SJCRH30 (cell line): ENCODE measurements at places on chromosomes 1 and 21.

- peak; percentile 82 for DNase-seq
These were observed 83.7 kb upstream of the CTTNBP2NL start for GRCh38 chr1:112312315-112312714.

- peak; percentile 87 for DNase-seq
These were observed at the start of gene JAK1 for GRCh38 chr1:64966158-64966971. Gene JAK1, minus strand, starts transcription at chr1:64966549. Its CDS starts 80,285 bp downstream, at chr1:64886264.

DNA sequence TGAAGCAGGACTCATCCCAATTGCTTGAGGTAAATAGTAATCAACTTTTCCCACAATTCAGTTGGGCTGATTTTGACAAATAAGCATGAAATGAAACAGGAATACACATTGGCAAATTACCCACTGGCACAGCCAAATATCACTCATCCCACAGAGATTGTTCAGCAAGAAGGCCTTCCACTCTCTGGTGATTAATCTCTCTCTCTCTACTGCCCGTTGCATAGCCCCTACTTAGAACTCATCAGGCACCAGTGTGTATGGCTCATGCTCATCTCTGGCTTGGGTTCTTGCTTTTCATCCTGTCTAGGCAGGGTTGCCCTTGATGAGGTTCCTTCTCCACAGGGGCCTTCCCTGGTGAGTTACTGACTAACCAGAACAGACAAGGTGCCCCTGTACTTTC lies 1.1 kb downstream of the BSDC1 start:
- DNase-seq, result no peak

- DNase-seq, result peak; percentile 97
These were observed 281.6 kb upstream of the FMN2 start for GRCh38 chr1:239810061-239810481.

- no peak for DNase-seq
These were observed 17.4 kb upstream of the KLF18 start for GRCh38 chr1:44158871-44159270.

DNA sequence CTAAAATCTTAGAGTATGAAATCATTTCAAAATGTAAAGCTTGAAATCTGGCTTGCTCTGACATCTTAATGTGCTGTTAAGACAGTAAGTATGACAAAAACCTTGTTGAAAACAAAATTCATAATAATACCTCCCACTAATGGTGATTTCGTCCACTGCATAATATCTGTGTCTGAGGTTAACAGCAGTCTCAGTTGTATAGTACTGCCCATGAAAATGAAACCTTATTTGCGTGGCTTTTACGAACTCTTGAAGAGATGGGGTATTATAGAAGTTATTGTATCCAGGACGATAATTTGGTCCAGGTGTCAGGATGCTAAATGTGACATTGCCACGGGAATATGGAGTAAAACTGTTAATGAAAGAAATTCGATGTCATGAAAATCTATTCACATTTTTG lies 99.9 kb downstream of the USH2A start:
- no peak for DNase-seq

DNA sequence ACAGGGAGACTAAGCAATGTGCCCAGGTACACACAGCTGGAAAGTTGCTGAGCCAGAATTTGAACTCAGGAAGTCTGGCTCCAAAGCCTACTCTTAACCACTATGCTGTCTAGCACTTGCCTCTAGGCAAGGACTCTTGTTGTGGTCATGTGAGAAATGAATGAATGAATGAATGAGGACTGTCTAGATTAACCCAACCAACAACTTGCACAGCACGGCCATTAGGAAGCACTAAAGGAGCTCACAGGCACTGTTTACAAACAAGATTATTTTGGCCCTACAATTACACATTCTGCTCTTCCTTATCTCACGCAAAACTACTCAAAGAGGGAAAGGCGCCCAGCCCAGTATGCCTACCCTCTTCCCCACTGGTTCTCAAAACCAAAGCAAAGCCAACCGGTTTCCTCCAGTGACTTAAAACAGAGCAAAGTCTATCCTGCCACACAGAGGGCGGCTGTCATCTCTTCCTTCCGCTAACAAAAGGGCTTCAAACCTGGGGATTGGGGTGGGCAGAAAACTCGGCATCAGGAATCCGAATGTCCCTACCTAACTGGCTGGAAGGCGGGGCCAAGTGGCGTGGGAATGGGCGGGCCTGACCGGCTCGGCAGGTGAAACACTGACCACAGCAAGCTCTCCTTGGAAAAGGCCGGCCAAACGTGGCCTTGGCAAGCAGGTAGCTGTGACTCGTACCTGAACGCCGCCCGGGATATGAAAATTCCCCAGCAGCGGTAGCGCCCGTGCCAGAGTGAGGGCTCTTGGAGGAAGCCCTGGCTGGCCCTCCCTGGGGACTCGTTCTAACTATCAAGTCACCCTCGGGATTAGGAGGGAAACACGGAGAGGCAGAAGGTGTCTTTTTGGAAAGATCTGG lies 948 bp downstream of the STK40 start:
- DNase-seq, result peak; percentile 40

GRCh38 chr1:20291645-20292084 lies 990 bp downstream of the VWA5B1 start:
- no peak for DNase-seq

DNA sequence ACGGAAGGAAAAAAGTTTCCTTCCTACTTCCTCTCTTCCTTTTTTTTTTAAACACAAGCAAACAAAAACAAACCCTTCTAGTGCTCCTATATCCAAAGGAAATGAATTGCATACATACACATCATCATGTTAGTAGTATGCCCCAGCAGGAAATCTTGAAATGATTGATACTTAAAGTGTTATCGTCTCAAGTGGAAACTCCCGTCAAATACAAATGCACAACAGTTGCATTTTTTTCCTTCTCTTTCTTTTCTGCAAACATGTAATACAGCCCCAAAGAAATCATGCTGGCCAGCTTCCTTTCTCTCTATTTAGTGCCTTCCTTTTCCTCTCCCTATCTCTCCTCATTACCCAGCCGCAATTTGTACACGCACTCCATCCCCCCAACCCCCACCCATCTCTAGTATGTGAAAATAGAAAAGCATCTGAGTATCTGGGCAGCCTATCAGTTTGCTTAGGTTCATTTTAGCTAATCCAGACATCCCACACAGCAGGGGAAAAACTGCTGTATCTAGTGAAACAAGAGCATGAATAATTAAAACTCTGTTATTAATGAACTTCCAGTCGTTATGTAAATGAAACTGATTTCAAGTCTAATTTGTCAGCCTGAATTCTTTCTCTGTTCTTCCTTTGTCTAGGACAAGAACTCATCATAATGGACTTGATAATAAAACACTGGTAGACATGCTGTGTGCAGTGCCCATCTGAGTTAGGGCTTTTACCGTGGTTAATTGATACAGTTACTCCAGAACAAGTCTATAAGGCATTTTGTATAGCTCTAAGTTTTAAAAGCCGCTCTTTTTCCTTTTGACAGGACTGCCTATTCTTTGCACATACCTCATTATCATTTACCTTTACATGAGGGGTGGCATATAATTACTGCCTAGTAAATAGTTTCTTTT lies 336.5 kb upstream of the ADGRL2 start:
- no peak for DNase-seq

DNA sequence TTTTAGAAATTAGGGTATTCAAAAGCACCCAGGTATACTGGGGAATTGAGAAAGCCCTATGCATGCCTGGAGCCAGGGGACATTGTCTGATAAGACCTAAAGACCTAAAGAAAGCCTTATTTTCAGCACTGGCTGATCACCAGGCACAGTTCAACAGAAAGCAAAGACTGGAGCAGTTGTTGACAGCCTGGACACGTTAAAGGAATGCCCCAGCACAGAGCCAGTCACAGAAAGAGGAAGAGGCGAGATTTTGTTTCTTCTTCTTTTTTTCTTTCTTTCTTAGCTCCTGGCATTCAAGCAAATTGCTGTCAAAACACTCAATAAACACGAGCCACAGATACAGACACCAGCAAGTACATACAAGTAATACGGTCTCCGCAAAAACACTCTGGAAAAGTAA lies 40.4 kb downstream of the RNF187 start:
- no peak for DNase-seq

DNA sequence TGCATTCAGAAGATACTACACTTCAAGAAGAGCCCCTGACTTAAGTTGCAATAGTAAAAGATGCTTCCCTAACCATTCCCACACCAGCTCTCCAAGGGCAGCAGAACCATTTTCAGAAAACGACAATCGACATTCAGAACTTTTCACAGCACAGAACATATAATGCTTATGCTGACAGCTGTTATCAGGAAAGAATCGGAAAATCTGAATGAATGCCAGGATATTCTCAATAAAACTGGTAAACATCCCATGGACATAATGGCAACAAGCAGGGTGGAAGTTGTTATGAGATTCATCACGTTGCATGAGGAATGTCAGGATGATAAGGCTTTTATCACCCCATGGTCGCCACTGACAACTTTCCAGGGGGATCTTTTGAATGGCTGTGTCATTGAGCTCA lies 246.6 kb upstream of the CHRM3 start:
- no peak for DNase-seq

- DNase-seq, result peak; percentile 63
These were observed 112.5 kb downstream of the USH2A start for GRCh38 chr1:216310776-216311175.

DNA sequence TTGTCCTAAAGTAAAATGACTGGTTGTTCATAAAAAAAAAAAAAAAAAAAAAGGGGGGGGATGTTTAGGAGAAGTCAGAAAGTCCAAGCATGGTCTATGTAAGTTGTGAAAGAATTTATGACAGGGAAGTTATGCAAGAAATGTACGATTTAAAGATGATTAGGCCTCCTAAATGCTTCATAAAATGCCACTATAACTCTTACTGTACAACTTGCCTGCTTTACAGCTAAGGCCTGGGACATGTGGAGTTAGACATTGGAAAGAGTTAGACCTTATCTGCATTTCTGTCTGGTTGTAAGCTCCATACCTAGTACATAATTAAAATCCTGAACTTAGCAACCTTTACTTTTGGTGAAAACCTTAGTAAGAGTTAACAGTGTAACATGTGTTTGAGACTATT lies 150.0 kb downstream of the TPR start:
- DNase-seq, result no peak

- DNase-seq, result no peak
These were observed 172.8 kb downstream of the PTGER3 start for GRCh38 chr1:70874818-70875217.

DNA sequence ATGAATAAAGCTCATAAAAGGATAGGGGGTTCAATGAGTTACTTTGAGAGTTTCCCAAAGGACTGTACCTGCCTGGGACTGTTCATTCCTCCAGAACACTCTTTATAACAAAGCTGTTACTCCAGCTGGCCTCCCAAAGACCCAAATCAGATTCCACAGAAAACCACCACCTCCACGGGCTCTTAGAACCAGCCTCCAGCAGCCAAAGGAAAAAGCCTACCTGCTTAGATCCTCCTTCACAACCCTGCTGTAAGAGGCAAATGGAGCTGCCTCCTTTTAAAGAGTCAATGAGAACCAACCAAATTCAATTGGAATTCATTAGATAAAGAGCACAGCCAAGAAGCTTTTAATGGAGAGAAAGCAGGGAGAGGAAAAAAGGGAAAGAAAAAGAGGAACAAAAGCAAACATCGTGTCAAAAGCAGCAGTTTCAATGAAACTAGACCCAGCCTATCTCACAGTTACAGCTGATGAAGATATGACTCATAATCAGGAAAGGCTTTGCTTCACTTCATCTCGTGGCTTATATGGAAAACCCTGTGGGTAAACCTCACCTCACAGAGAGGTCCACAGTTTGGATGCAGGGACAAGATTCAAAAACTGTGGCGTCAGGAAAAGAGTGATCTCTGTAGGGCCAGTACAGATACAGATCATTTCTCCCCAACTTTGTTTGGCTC lies 27.8 kb upstream of the FMO4 start:
- peak; percentile 14 for DNase-seq

DNA sequence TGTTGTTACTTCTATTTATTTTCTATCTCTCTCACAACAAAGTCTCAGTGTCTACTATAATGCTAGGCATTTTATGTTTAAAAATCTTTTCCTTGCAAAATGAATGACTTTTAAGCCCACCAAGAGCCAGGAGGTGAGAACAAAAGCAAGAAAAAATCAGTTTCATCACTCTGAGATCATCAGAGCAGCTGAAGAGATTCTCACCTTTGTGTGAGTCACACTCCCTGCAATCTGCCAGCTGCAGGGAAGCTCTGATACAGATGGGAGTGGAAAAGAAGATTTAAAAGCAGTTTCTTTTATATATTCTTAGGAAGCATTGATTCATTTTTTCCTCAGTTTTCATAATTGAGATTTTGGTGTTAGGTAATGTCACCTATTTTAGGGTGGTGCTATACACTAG lies 107.6 kb downstream of the LHX9 start:
- DNase-seq, result peak; percentile 4

DNA sequence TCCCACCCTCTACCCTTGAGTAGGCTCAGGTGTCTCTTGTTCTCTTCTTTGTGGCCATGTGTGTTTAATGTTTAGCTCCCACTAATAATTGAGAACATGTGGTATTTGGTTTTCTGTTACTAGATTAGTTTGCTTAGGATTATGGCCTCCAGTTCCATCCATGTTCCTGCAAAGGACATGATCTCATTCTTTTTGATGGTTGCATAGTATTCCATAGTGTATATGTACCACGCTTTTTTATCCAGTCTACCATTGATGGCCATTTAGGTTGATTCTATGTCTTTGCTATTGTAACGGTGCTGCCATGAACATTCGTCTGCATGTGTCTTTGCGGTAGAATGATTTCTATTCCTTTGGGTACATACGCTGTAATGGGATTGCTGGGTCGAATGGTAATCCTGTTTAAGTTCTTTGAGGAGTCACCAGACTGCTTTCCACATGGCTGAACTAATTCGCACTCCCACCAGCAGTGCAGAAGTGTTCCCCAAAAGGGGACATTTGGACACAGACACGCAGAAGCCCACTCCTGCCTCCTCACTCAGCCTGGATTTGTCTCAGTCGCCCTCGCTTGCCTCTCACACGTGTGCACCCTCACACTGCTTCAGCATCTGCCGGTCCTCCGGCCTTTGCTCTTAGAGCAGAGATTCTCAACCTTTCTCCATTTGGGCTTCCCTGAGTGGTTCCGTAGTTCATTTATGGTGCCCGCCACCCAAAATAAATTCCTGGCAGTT lies 3.7 kb downstream of the MX2 start:
- DNase-seq, result no peak

DNA sequence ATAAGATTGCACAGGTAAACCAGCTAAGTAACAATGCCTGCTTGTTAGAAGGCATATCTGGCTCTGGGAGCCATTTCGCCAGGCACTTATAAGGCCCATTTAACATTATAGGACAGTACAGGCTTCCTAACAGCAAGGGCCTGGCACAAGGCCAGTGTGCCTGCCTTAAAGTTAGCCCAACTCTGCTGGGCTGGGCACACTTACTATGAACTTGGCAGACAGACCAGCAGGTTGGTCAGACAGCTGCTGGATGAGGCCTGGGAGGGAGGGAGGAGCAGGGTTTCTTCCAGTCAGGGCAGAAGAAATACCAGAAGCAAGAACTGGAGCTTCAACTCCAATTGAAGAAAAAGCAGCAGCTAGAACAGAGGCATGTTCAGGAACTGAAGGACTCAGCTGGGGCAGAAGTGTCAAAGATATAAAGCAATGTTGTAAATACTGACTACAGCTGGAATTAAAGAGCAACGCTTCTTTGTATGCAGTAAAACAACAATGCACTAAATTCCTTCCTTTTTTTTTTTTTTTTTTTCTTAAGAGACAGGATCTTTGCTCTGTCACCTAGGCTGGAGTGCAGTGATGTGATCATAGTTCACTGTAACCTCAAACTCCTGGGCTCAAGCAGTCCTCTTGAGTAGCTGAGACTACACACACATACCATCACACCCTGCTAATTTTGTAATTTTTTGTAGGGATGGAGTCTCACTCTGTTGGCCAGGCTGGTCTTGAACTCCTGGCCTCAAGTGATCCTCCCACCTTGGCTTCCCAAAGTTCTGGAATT lies 4.9 kb downstream of the CACHD1 start:
- peak; percentile 44 for DNase-seq
